ENCODE measurements at places on chromosomes 6 and 20.

GRCh38 chr20:32888636-32889035 is 29.9 kb downstream of the EFCAB8 start:
- no peak for DNase-seq

GRCh38 chr6:93894521-93894920 is 475.2 kb upstream of the EPHA7 start:
- no peak for DNase-seq

- no peak for DNase-seq
Observed at GRCh38 chr20:63252284-63252711, 2.0 kb downstream of the NKAIN4 start.

DNA sequence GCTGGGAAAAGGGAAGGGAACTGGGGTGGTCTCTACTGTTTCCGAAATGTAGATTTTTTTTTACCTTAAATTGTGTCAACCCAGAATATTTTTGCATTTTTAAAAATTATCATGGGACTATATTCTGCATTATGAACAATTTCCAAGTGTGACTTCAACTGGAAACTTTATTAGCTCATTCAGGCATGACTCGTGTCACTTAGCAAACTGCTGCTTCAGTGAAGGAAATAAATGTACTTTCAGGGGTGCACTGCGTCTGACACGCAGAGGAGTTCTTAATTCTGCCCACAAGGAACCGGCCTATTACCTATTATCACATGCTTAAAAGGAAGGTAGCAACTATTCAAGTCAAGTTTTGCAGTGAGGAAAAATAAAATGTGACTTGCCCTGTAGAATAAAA is 291.3 kb upstream of the PRDM1 start:
- no peak for DNase-seq

- no peak for DNase-seq
Observed at GRCh38 chr20:8471465-8471864, 339.4 kb downstream of the PLCB1 start.

DNA sequence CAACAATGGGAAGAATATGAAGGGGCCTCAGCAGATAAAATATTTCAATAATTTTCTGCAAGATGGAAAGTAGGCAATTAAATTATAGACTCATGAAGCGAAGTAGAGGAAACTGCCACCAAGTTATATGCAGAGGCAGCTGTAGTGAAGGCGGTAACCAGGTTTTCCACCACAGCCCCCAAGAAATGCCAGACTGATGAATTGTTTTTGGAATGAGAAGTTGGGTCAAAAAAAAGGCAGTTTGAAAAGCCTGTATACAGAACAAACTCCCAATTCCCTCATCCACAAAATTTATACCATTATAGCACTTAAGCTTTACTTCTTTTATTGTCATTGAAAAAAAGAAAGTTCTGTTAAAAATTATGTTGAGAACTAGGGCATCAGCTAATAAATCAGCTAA is 45.3 kb downstream of the ELOVL4 start:
- no peak for DNase-seq

GRCh38 chr6:113756290-113756665 is 100.9 kb upstream of the MARCKS start:
- DNase-seq = no peak

DNA sequence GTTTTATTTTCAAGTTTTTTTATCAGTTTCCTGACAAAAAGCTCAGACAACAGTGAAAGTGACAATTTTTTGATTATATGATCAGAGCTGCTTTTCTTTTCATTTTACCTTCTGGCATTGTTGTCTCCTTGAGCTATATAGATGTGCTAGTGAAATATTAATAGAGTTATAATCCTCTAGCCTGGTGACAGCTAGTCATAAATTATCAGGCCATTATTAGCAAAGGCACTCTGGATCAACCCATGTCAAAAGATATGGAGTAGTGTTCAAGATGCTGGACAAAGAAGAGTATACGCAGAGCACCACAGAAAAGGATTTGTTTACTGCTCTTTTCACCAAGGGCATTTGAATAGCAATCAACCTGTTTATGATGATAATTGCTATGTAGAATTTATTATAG is 1230.1 kb downstream of the HACE1 start:
- no peak for DNase-seq

GRCh38 chr20:4925842-4926530 is 75.3 kb downstream of the SLC23A2 start:
- DNase-seq = peak; percentile 77

DNA sequence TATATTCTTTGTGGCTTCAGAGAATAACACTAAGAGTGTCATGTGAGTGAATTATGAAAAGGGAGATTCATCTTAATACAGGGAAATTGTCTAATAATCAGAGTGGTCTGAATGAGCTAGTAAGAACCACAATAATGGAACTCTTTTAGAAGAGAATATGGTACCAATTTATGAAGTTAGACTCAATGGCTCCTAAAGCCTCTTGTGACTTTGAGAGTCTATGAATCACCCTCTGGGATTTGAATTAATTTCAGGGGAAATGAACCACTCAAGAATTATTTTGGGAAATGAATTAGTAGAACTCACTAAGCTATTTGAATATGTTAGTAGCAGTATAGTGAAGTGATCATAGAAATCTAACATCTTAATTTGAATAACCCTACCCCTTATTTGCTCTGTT is 14.3 kb downstream of the PCMT1 start:
- no peak for DNase-seq

DNA sequence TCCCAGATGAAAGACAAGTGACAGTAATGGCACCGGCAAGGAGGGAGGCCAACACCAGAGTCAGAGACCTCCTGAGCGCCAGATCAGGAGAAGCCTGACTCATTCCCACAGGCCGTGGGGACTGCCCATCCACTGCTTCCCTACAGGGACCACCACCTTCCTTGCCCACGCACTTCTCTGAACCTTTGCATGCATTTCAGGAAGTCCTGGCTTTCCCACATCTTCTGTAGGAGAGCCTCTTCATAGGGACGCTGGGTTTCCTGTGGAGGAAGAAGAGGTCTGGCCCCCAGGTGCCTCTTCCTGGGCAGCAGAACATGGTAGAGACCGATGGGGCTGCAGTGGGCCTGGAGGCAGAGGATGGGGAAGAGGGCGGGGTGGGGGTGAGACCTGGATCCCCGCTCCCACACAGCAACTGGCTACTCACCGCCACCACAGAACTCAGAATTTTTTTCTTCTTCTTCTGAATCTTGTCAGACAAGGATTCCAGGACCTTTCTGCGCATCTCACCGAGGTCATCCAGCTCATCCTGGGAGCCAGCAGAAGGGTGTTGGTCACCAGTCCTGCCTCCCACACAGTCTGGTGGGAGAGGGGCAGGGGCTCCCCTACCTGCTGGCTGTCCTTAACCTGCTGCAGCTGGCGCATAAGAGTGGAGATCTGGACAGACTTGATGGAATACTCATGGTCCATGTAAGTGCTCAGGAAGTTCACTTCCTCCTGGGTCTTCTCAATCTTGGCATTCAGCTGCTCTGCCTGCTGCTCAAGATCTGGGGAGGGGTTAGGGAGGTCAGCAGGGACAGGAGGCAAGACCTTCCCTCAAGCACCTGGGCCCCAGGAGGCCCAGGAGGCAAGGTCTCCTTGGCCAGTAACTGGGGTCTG is 13.7 kb downstream of the C20orf96 start:
- DNase-seq = peak; percentile 9

Measured in adrenal gland (tissue), 19 donors.